Cerebellum (tissue), 4 donors: ENCODE measurements at places on chromosomes 11 and 22.

DNA sequence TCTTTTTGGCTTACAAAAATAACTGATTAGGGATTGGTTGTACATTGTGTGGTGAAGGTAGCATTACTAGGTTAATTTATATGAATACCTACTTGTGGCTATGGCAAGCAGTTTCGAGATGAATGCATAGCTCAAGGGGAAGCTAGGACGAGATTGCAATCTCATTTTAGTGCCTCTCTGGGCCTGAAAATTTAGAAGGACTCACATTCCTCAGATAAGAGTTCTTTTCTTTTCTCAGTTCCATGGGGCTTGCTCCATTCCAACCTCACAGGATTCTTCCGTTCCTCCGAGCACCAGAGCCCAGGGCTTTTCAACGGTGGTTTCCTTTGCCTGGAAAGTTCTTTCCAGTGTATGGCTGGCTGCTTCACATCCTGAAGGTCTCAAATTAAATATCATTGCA is 82.1 kb downstream of the CECR2 start:
- no peak for DNase-seq

DNA sequence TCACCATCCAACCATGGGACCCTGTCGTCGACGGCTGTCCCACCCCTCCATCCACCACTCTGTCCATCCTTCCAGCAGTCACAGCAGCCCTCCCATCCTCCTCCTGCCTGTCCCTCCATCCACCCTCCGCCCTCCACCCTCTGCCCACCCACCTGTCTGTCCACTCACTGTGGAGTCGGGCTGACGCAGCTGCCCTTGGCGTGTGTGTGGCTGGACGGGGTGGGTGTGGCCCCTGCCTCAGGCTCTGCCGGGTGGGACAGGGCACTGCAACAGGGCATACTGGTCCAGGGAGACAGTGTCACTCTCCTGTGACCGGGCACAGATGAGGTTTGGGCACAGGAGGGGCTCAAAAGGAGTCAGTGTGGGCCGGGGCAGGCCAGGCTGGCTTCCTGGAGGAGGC is 1.9 kb downstream of the PKP3 start:
- no peak for DNase-seq

DNA sequence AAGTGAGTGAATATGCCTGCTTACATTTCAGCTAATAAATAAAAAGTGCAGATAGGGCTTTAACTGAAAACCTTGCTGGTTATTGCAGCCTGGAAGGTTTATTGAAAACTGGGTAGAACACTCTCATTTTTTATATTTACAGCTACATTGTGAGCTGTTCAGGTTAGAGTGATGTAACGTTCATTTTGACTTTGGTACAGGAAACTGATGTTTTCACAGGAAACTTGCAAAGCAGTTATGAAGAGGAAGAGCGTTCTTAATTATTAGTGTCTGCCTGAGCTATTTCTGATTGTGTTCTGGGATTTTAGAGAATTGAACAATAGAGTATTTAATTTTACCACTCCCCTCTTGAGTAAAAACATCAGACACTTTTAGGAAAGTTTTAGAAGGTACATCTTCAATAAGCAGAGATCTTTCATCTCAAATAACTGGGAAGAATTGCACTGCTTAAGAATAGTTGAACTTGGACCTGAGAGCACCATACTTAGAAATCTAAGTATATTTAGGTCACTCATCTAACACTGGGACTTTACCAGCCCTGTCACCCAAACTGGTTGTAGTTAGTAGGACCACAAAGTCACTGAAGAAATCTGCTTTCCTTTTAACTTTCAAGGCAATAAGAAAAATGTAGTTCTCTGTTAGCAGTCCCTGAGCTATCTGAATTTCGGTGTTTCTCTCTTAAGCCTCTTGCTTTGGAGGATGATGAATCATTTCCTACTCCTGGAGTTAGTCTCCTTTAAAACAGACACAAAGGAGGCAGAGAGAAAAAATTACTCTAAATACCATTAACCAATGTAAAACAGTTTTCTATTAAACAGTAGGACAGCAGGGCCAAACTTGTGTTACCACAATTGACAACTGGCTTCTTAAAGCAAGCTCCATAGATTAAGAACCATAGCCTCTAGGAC is 128.6 kb upstream of the DDI1 start:
- no peak for DNase-seq

GRCh38 chr11:119875841-119876600 is 147.0 kb upstream of the NECTIN1 start:
- no peak for DNase-seq
